ENCODE measurements at places on chromosomes 3 and 15.

- no peak for DNase-seq
These were observed 76.9 kb downstream of the THRB start for GRCh38 chr3:24417730-24418129.

DNA sequence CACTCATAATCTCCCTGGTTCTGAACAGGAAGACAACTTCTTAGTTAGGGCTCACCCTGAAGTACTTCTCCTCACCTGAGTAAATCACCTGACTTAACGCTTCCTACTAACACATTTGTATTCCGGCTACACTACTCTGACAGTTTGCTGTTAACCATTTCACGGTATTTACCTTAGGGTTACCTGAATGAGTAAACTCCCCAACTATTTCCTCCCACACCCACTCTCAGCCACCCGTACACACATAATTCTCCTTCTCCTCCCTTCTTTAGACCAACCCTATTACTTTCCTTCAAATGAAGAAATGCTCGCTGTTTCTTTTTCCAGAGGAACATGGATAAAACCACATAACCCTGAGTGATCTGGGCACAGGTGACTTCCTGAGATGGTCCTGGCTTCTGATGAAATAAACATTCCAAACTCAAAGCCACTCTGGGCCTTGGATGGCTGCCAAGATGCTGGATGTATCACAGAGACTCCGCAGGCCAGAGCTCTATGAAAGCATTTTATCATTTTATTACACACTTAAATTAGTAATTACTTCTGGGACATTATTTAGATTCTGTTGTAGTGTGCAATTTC, 183.6 kb upstream of the ATP11B start:
- DNase-seq: no peak

DNA sequence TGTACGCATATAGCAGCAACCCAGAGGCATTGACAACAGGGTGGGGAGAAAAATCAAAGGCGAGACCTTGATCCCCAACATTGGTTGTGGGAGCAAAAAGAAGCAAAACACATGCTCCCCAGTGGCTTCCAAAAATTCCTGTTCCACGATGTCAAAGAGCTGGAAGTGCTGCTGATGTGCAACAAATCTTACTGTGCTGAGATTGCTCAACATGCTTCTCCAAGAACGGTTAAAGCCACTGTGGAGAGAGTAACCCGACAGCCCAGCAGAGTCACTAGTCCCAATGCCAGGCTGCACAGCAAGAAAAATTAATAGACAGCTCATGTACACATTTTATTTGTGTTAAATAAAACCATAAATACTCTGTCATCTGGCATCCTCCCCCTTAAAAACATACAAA, 179.9 kb upstream of the PFN2 start:
- DNase-seq: no peak

DNA sequence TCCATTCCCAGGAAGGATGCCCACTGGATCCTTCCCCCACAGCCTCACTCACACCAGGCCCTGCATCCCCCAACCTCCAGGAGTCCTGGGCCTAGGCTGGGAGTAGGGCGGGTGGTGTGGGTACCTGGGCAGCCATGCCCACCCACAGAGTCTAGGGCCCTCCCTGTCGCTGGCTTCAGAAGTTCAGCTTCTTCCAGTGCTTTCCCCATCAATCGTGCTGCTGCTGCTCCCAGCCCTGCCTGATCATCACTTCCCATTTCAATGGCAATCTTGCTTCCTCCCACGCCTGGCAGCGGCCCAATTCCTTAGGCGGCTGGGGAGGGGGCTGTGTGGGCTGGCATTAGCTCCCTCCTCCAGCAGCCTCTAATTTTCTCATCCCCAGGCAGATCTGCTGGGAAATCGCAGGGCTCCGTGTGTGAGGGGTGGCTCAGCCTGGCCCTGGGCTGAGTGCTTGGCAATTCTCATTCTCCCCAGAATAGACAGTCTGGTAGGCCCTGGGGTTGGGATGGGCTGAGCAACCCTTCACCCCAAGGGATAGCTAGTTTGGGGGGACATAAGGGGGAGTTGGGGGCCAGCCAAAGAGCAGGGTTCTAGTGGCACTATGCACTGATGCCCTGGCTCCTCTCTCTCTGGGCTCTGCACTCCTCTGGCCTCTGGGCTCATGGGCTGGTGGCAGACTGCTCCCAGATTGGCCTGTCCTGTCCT, 66.4 kb downstream of the SCN5A start:
- DNase-seq: no peak

- DNase-seq: no peak
These were observed 1.9 kb downstream of the MAP2K1 start for GRCh38 chr15:66388576-66388975.

- no peak for DNase-seq
These were observed 111.5 kb upstream of the SLC2A2 start for GRCh38 chr3:171138027-171138426.

- no peak for DNase-seq
These were observed 13.8 kb downstream of the PLXNB1 start for GRCh38 chr3:48416091-48416505.

DNA sequence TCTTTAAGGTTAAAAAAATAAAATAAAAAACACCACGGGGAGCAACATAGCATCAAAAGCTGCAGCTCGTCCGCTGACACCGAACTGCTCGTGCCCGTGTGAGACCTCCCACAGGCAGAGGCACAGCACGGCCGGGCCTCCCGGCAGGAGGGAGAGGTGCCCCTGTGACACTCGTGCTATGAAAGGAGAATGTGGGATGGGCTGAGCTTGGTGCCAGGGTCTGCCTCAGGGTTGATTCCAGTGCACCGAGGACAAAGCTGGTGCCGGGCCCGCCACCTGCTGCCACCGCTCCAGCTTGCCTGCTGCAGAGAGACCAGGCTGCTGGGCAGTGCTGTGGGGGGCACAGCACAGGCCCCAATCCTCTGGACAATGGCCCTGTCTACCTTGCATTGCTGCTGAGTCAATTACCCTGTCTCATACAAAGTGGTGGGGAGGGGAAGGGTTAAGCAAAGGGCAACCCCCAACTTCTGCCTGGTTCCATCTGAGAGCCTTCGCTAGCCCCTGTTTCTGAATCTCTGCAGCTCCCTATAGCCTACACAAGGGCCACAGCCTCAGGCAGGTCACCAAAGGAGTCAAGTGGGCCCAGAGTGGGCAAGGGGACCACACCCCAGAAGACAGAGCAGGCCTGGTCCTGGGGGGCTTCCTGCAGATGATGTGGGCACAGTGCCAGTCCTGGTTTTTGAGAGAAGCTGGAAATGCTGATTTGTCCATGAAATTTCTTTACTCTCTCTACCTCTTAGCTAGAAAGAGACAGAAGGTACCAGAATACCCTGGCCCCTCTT, 74.0 kb upstream of the SNRPA1 start:
- no peak for DNase-seq

DNA sequence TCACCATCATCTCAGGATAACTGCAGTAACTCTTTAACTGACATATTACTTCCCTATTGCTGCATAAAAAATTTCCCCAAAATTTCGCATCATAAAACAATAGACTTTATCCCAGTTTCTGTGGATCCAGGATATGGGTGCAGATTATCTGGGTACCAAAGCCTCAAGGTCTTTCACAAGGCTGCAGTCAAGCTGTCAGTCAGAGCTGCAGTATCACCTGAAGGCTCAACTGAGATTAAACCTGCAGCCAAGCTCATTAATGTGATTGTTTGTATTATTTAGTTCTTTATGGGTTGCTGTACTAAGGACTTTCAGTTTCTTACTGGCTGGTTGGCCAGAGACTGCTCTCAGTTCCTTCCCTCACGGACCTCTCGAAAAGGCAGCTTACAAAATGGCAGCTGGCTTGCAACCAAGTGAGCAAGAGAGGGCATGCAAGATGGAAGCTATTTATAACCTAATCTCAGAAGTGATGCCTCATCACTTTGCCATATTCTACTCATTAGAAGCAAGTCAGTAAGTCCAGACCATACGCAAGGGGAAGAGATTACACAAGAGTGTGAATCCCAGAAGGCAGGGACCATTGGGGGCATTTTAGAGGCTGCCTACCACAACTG, 54.9 kb downstream of the DCUN1D1 start:
- DNase-seq: peak; percentile 31

- peak; percentile 31 for DNase-seq
These were observed 366.3 kb downstream of the FEZF2 start for GRCh38 chr3:62007036-62007435.

- DNase-seq: no peak
These were observed 133.0 kb upstream of the NR2E3 start for GRCh38 chr15:71677352-71677751.

DNA sequence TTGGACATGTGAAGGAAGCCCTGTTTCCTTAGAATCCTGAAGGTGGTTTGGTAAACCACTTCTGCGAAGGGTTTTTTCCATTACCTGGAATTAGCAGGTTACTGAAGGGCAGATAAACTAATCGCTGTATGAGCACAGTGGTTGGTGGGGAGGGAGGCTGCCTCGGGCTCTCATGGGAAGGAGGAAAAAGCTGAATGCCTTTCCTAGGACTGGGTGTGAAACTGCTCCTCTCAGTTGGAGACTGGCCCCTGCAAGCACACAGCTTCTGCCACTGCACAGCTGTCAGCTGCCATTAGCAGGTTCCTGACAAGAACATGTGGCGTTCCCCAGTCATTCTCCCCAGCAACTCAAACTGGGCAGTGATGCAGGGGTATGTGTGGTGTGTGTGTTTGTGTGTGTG, 376.3 kb downstream of the GAP43 start:
- DNase-seq: no peak

- no peak for DNase-seq
These were observed 10.4 kb upstream of the VIPR1 start for GRCh38 chr3:42491881-42492507.

GRCh38 chr3:25471081-25471768, 43.2 kb downstream of the RARB start:
- DNase-seq: peak; percentile 57

DNA sequence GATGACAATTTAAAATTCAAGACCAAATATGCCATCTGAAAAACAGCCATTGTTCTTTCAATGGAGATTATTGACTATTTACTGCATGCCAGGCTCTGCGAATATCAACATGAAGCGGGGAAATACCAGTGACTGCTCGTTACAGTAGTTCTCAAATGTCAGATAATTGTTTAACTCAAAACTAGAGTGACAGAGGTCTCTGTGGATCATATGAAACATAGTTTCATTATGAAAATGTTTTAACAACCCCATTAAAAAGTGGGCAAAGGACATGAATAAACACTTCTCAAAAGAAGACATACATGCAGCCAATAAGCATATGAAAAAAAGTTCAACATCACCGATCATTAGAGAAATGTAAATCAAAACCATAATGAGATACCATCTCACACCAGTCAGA, 50.0 kb upstream of the GPR149 start:
- DNase-seq: no peak

DNA sequence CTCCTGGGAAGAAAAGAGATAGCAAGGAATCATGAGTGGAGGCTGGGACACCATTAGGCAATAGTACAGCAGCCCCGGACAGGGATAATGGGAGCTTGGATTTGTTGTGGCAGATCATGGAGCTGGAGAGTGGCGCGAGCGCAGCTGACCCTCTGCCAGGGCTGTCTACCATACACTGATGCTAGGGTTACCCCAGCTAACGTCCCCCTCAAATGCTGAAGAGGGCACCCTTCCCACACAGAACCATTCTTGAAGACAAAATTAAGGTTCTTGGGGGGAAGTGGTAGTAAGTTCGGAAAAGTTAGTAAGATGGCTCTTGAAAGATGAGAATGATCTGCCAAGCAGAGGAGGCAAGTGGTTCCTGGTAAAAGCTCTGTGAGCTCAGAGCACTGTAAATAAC, 61.1 kb downstream of the ST3GAL6 start:
- no peak for DNase-seq

DNA sequence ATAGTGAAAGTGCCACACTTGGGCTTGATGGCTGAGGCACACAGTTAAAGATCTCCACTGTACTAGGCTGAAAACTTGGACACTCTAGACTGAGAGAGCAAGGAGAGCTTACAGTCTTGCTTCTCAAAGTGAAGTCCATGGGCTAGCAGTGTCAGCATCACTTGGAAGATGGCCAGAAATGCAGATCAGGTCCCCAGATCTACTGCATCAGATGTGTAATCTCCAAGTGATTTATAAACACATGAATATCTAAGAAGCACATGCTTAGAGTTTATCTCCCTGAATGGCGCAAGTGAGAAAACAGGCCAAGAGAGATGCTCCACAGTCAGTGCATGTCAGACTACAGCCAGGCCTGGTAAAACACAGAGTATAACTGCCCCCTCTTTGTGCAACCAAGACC, 308.6 kb downstream of the CLSTN2 start:
- DNase-seq: no peak

GRCh38 chr3:111541391-111541790, 606 bp upstream of the CD96 start:
- no peak for DNase-seq

- no peak for DNase-seq
These were observed 66.7 kb downstream of the MYLK start for GRCh38 chr3:123817413-123817812.

DNA sequence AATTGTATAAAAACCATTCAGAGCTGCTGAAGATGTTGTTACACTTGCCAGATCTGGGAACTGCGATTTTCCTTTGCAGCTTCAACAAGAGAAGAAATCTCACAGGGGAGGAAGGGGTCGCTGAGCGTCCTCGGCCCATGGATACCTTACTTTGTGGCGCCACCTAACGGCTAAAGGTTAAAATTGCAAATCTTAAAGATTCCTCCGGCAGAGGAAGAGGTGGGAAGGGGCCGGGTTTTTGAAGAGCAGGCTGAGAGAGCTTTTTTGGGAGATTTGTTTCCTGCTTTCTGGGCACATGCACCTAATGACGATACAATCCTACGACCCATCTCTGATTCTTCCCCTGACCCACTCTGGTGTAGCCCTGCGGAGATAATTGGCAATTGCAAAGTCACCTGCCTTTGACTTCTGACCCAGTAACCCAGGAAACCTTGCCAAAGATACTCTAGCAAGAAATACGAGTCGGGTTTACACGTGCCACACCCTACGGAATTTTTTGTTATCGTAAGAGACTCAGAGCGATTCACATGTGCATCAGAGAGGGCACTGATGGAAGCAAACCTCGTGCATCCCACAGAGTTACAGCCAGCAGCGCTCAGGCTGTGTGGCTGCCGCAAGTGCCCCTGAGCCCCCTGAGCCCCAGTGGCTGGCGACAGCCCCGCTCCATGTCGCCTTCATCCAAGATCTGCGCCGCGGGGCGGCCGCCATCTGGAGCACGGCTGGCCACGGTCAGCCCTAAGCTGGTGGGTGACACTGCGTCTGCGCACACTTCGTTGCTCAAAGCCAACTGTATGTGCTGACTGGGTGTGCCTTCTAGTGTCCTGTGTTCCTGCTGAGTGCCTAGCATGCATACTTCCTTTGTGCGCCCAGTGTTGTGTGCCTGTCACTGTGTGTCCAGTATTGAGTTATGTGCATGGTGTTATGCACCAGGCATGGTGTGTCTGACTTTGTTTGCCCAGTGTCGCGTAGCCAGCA, 55.2 kb upstream of the CHRNA7 start:
- peak; percentile 45 for DNase-seq

GRCh38 chr15:71136159-71136783, 21.0 kb downstream of the THSD4 start:
- peak; percentile 93 for DNase-seq

DNA sequence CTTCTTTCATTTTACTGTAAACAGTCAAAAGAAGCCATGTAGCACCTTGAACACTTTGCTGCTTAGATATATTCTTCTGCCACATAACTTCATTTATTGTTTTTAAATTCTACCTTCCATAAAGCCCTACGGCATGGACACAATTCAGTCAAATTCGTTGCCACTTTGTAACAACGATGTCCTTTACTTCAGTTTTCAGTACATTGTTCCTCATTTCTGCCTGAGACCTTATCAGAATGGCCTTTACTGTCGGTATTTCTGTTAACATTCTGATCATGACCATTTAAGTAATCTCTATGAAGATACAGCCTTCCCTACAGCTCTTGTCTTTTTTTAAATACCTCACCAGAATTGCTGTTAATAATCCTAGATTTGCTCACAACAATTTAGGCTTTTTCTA, 466.9 kb downstream of the NAALADL2 start:
- DNase-seq: no peak

Data from fibroblast of skin of back (primary cell).